ENCODE measurements at places on chromosomes 2 and 18. TPM values are rescaled to one million over a fixed set of nuclear protein-coding genes. Genes with fewer than 3 reads are reported as not detected.

The IL36RN gene
- not detected for polyA plus RNA-seq

The MTCL1 gene
- not detected for polyA plus RNA-seq

The PLA2R1 gene
- not detected for polyA plus RNA-seq

The HOXD12 gene
- not detected for polyA plus RNA-seq

The MDH1B gene
- polyA plus RNA-seq, result not detected

The STON1 gene
- polyA plus RNA-seq, result 0.10 TPM

The OXER1 gene
- polyA plus RNA-seq, result not detected

The SNORC gene
- not detected for polyA plus RNA-seq

The GAL3ST2 gene
- not detected for polyA plus RNA-seq

The UGT1A4 gene
- not detected for polyA plus RNA-seq

The TGOLN2 gene
- polyA plus RNA-seq, result 62.4 TPM

The GPR155 gene
- 20.1 TPM for polyA plus RNA-seq

The MSTN gene
- polyA plus RNA-seq, result not detected

The COL4A4 gene
- polyA plus RNA-seq, result not detected

The BOLL gene
- polyA plus RNA-seq, result not detected

The GALNT3 gene
- 1.1 TPM for polyA plus RNA-seq

The MFSD6 gene
- polyA plus RNA-seq, result 25.1 TPM

The OTX1 gene
- not detected for polyA plus RNA-seq

The DNPEP gene
- polyA plus RNA-seq, result 76.1 TPM

The MAPK4 gene
- not detected for polyA plus RNA-seq

The GCKR gene
- polyA plus RNA-seq, result not detected

The CXXC1 gene
- polyA plus RNA-seq, result 66.4 TPM

The IL36A gene
- not detected for polyA plus RNA-seq

All from CD4-positive, CD25-positive, alpha-beta regulatory T cell (primary cell).